Fibroblast of lung (primary cell): ENCODE measurements at places on chromosomes 12 and 14.

DNA sequence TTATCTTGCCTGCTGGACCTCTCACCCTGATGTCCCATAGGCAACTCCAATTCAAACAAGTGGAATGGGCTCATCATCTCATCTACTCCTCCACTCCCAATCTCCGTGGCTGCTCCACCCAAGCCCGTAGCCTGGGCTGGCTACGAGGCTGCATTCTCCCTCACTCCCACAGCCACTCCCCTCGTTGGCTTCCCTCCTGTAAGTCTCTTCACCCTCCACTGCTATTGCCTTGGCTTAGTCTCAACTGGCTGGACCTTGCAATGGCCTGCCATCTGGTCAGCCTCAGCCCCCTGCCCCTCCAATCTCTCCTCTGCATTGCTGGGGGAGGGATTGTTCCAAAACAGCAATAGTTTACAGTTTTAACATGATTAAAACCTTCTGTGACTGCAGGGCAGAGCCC is 44.4 kb upstream of the PELI2 start:
- DNase-seq = no peak

GRCh38 chr14:83988275-83988674 is 1541.7 kb upstream of the FLRT2 start:
- no peak for DNase-seq

DNA sequence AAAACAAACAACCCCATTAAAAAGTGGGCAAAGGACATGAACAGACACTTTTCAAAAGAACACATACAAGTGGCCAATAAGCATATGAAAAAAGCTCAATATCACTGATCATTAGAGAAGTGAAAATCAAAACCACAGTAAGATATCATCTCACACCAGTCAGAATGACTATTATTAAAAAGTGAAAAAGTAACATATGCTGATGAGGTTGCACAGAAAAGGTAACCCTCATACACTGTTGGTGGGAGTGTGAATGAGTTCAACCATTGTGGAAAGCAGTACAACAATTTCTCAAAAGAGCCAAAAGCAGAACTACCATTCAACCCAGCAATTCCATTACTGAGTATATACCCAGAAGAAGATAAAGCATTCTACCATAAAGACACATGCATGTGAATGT is 18.2 kb downstream of the PDE6H start:
- DNase-seq = no peak

GRCh38 chr12:104713444-104713843 is 244.6 kb downstream of the SLC41A2 start:
- no peak for DNase-seq

DNA sequence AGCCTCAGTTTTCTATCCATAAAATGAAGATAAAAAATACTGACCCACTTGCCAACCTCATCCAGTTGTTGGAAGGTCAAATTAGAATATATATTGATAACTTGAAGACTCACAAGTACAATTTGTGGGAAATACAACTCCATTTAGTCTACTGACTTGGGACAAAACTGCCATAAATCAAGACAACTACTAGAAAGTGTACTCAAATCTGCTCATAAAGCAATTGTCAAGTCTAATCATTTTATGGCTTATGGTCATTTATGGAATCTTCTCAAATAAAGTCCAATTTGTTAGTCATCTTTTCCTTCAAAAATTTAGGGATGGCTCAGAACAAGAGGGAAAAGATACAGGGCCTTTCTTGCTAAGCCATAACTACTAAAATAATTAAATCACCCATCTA is 7.0 kb downstream of the BTG1 start:
- no peak for DNase-seq
